Right atrium auricular region (tissue), 2 donors: ENCODE measurements at places on chromosomes 1 and 21. TPM values are rescaled to one million over a fixed set of nuclear protein-coding genes. Genes with fewer than 3 reads are reported as not detected.

HMGCS2 gene
- total RNA-seq, result 43.8 TPM

GRCh38 chr1:151916726-151917370 is 7.5 kb upstream of the THEM4 start:
- DNase-seq, result no peak
- H3K36me3 ChIP-seq, result no peaks in the 10 kb centered on the region
- no peak overlapping the region for H3K27ac ChIP-seq
- no peaks in the 10 kb centered on the region for H3K27me3 ChIP-seq
- H3K4me3 ChIP-seq, result no peak overlapping the region

C1orf87 gene
- total RNA-seq, result not detected

- H3K27ac ChIP-seq, result no peak overlapping the region
- no peaks in the 10 kb centered on the region for H3K4me1 ChIP-seq
- H3K36me3 ChIP-seq, result no peaks in the 10 kb centered on the region
- H3K27me3 ChIP-seq, result no peaks in the 10 kb centered on the region
- no peak overlapping the region for H3K4me3 ChIP-seq
Measured at GRCh38 chr1:98001764-98002163, 80.9 kb upstream of the DPYD start.

DNA sequence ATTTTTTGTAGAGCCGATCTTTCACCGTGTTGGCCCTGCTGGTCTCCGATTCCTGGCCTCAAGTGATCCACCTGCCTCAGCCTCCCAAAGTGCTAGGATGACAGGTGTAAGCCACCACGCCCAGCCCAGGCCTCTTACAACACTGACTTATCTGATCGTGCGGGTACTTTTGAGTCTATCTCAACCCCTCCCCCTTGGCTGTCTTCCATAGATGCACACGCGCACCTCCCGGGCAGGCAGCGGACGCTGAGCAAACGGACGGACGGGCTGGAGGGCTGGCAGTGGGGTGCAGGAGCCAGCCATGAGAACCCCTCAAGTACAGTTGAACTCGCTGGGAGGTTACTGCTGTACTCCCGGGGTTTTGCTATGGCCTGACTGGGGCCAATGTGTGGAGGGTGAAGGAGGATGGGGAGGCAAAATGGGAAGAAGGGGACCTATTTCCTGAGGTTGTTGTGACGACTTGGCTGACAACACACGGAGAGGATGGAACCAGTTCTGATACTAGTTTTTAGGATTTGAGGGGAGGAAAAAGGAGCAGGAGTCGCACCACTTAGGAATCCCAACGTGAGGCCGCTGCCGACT is 959 bp downstream of the CD58 start:
- H3K27me3 ChIP-seq, result no peaks in the 10 kb centered on the region
- DNase-seq, result no peak
- H3K27ac ChIP-seq, result peak overlapping the region; percentile 99
- peak overlapping the region; percentile 96 for H3K4me3 ChIP-seq

DNA sequence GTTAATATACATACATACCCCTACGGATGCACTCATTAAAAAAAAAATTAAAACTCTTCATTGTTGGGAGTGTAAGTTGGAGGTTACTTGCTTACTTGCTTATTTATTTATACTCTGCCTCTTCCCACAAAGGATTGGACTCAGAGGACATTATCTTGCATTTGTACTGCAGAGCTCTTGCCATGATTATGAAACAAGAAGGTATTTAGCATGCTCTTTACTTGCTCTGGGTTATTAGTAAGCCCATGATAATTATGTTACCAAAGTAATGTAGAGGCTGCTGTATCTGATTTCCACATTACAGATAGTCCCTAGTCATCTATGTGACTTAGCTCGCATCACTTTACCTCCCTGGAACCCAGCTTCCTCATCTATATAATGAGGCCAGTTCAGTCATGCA is 355.1 kb upstream of the PTBP2 start:
- H3K4me1 ChIP-seq, result no peaks in the 10 kb centered on the region
- no peaks in the 10 kb centered on the region for H3K27me3 ChIP-seq
- DNase-seq, result no peak
- no peak overlapping the region for H3K27ac ChIP-seq
- H3K36me3 ChIP-seq, result no peaks in the 10 kb centered on the region

CFHR5 gene
- total RNA-seq, result not detected

C1orf141 gene
- not detected for total RNA-seq

EXTL1 gene
- total RNA-seq, result 1.4 TPM

APP gene
- 389 TPM for total RNA-seq

GRCh38 chr1:26419494-26419893 is 8.9 kb downstream of the LIN28A start:
- no peaks in the 10 kb centered on the region for H3K4me1 ChIP-seq
- no peaks in the 10 kb centered on the region for H3K27me3 ChIP-seq
- DNase-seq, result no peak

DNA sequence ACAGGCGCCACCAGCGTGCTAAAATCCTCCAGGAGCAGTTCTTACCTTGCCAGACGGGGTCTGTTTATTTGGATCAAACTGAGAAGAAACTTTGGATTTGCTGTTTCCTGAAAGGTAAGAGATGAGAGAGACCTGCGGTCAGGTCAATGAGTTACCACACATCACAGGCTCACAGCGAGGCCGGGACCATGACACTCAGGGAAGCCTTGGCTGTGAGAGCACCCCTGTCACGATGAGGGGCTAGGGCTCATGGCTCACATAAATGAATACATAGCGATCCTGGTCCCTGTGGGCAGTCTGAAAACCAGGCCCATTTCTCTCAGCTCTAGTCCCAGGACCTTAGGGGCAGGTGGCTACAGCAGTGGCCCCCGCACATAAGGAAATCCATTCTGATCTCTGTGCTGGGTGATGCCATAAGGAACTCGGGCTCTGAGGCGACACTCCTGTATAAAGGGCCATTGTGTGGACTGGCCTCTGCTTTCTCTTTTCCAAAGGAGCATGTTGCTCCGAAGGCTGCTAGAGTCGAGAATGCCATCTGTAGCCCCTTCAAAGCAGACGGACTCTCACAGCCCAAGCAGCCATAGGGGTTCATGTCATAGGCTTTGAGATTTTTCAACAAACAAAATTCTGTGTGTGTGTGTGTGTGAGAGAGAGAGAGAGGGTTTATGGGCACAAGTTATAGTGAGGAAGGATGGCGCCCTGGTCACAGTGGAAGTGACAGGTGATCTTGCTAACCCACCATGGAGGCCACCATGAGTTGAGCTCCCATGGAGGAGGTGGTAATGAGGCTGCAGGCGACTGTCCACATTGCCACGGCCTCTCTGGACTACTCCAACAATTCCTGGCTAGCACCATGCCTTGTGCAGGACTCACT is 9.0 kb upstream of the SRM start:
- peaks cover 90% of the 10 kb centered on the region for H3K36me3 ChIP-seq
- H3K27me3 ChIP-seq, result no peaks in the 10 kb centered on the region
- H3K4me1 ChIP-seq, result no peaks in the 10 kb centered on the region
- no peak for DNase-seq

TLCD4 gene
- 42.3 TPM for total RNA-seq

DNA sequence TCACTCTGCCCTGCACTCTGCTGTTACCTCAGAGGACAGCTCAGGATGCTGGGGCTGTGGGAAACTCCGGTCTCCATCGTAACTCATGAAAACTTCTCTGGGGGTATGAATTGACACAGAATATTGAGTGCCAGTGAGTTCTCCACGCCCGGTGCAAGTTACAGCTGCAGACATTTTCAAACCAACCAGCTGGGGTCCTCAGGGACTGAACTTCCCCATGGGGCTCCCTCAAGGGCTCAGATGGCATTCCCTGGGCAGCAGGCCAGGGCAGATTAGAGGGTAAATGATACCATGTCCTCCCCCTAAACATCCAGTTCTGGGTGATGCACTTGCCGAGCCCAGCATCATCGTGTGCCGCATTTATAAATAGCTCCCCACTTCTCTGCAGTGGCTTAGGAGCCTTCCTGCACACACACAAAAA is 27.8 kb upstream of the CCSAP start:
- H3K36me3 ChIP-seq, result no peaks in the 10 kb centered on the region
- H3K27me3 ChIP-seq, result no peaks in the 10 kb centered on the region
- H3K27ac ChIP-seq, result peak overlapping the region; percentile 82

MYBPHL gene
- 381 TPM for total RNA-seq

- no peak overlapping the region for H3K4me3 ChIP-seq
- DNase-seq, result no peak
- no peaks in the 10 kb centered on the region for H3K36me3 ChIP-seq
- no peaks in the 10 kb centered on the region for H3K27me3 ChIP-seq
- no peak overlapping the region for H3K27ac ChIP-seq
Measured at GRCh38 chr1:25018110-25018735, 88.1 kb upstream of the RUNX3 start.

- H3K27me3 ChIP-seq, result no peaks in the 10 kb centered on the region
- H3K4me1 ChIP-seq, result no peaks in the 10 kb centered on the region
- H3K36me3 ChIP-seq, result no peaks in the 10 kb centered on the region
- DNase-seq, result no peak
Measured at GRCh38 chr1:117658676-117659075, 52.8 kb downstream of the TENT5C start.

CAMK1G gene
- total RNA-seq, result not detected

ACOT11 gene
- 9.1 TPM for total RNA-seq

DNA sequence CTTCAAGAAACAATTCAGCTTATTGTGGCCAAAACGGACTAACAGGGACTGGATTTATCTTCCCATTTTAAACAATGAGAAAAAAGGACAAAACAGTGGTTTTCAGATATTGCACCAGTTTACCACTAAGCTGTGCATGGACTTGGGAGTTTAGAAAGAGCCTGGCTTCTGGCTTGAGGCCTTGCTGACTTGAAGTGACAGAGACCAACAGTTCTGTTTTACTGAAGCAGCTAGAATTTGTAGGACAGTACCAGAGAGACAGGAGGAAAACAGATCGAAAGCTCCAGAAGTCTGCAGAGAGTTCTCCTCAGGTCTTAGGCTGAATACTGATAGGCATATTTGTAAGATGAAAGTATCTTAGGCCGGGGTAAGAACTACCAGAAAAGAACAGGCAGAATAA is 20.5 kb downstream of the FCRL4 start:
- no peak for DNase-seq
- no peaks in the 10 kb centered on the region for H3K36me3 ChIP-seq
- H3K27me3 ChIP-seq, result no peaks in the 10 kb centered on the region

- H3K36me3 ChIP-seq, result no peaks in the 10 kb centered on the region
- H3K4me3 ChIP-seq, result no peak overlapping the region
- no peak for DNase-seq
- no peaks in the 10 kb centered on the region for H3K4me1 ChIP-seq
Measured at GRCh38 chr1:88401313-88401712, 282.8 kb upstream of the PKN2 start.

DNA sequence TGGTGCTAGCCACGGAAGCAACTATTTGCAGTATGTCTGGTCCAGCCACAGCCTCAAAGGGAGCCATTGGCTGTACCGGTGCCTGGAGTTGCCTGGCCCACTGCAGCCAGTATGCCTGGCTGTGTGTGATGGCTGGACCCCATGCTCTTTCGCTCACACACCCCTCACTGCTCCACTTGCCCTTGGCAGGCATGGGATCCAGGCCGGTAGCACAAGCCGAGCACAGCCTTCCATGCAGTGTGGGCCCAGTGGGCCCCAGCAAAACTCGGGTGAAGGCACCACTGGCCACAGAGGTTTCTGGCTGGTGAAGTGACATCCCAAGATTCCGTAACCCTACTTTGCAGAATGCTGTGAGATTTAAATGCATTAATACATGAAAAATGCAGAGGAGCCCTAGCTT is 665.8 kb downstream of the PLPP3 start:
- H3K4me3 ChIP-seq, result no peak overlapping the region
- H3K27me3 ChIP-seq, result no peaks in the 10 kb centered on the region
- no peaks in the 10 kb centered on the region for H3K36me3 ChIP-seq
- DNase-seq, result no peak

DNA sequence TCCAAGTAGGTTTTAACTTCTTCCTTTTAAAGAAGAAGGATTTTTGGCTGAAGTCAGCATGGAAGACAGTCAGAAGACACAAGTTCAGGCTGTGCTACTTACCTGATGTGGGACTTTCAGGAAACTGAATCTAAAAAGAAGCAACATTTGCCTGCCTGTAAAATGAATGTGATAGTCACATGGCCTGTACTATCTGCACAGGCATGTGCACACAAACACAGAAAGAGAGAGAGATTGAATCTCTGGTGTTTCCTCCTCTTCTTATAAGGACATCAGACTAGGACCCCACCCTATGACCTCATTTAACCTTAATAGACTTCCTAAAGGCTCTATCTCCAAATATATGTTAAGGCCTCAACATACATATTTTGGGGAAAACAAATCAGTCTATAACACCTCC is 542.9 kb downstream of the PLPP3 start:
- no peaks in the 10 kb centered on the region for H3K36me3 ChIP-seq
- H3K4me3 ChIP-seq, result no peak overlapping the region
- no peak for DNase-seq
- no peaks in the 10 kb centered on the region for H3K27me3 ChIP-seq

GRCh38 chr21:45383615-45384201 is 21.3 kb upstream of the COL18A1 start:
- no peaks in the 10 kb centered on the region for H3K27me3 ChIP-seq
- no peaks in the 10 kb centered on the region for H3K36me3 ChIP-seq
- no peak overlapping the region for H3K4me3 ChIP-seq
- DNase-seq, result no peak
- peaks cover 17% of the 10 kb centered on the region for H3K4me1 ChIP-seq
- H3K27ac ChIP-seq, result no peak overlapping the region

- H3K4me3 ChIP-seq, result no peak overlapping the region
- no peaks in the 10 kb centered on the region for H3K27me3 ChIP-seq
Measured at GRCh38 chr21:41713495-41714281, 53.2 kb downstream of the RIPK4 start.

DNA sequence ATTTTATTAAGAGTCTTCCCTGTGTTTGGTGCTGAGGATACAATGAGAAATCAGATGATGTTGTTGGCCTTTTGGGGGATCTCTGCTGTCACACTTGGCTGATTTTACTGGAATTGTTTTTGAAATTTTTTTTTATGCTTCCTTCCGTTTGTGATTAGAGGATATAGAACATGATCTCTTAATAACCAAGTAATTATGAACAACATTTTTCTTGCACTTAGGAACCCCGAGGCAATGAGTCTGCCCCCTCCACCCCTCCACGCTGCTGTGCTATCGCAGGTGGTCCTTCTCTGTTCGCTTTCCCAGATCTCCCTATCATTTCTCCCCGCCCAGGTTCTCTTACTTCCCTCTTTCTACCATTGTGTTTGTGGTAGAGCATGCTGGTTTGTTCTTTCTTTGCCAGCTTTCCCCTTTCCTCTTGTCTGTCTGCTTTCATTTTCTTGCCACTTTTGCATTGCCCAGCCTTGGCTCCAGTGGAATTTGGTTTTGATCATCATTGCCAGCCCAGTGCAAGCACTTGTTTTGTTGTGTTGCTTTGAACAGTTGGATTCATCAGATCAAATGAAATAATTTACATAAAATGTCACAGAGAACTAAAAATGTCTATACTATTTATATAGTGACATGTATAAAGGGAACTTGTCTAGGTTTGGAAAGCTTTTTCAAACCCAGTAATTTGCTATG is 73.1 kb upstream of the SCCPDH start:
- H3K36me3 ChIP-seq, result peaks cover 17% of the 10 kb centered on the region
- DNase-seq, result no peak
- H3K4me3 ChIP-seq, result no peak overlapping the region
- no peak overlapping the region for H3K27ac ChIP-seq
- H3K4me1 ChIP-seq, result no peaks in the 10 kb centered on the region

LAPTM5 gene
- 17.4 TPM for total RNA-seq

DNA sequence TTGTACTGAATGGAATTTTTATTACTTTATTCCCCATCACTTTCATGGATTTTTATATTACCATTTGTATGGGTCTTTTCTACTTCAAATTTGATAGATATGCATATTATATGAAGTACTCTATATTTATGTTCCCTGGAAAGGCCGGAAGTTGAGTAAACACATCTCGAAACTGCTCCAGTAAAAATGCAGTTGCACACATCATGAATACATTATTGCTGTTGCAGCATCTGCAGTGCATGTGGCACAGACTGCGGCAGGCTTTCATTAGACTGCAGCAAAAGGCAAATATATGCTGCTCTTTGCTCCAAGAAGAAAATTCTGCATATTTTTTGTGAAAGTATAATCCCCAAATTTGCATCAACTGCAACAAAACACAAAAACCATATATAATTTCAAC is 48.7 kb upstream of the LRRC7 start:
- no peaks in the 10 kb centered on the region for H3K4me1 ChIP-seq
- no peak overlapping the region for H3K27ac ChIP-seq
- no peak overlapping the region for H3K4me3 ChIP-seq
- no peaks in the 10 kb centered on the region for H3K27me3 ChIP-seq
